ENCODE measurements at places on chromosomes 5 and 9. TPM values are rescaled to one million over a fixed set of nuclear protein-coding genes. Genes with fewer than 3 reads are reported as not detected.
A peak's percentile ranks its signal among the peaks of the same experiment; 100 is the strongest.

The TMED9 gene
- total RNA-seq, result 275 TPM

GRCh38 chr9:127112735-127113161, 9.7 kb downstream of the ANGPTL2 start:
- no peak overlapping the region for H3K4me3 ChIP-seq
- H3K27me3 ChIP-seq, result peaks cover 10% of the 10 kb centered on the region
- H3K27ac ChIP-seq, result no peak overlapping the region
- no peaks in the 10 kb centered on the region for H3K4me1 ChIP-seq

GRCh38 chr9:81377921-81378320, 311.4 kb downstream of the TLE1 start:
- H3K27ac ChIP-seq, result no peak overlapping the region
- H3K4me3 ChIP-seq, result no peak overlapping the region
- H3K4me1 ChIP-seq, result peaks cover 9% of the 10 kb centered on the region
- DNase-seq, result no peak
- H3K36me3 ChIP-seq, result no peaks in the 10 kb centered on the region

- H3K36me3 ChIP-seq, result no peaks in the 10 kb centered on the region
- no peaks in the 10 kb centered on the region for H3K27me3 ChIP-seq
- H3K27ac ChIP-seq, result no peak overlapping the region
- no peak for DNase-seq
Measured at GRCh38 chr9:126404459-126404858, 77.8 kb downstream of the MVB12B start.

GRCh38 chr5:78751872-78752271, 103.3 kb upstream of the LHFPL2 start:
- no peaks in the 10 kb centered on the region for H3K36me3 ChIP-seq
- H3K4me1 ChIP-seq, result peaks cover 12% of the 10 kb centered on the region
- no peak overlapping the region for H3K27ac ChIP-seq
- DNase-seq, result no peak
- no peak overlapping the region for H3K4me3 ChIP-seq

- no peak overlapping the region for H3K4me3 ChIP-seq
- H3K27ac ChIP-seq, result no peak overlapping the region
- H3K36me3 ChIP-seq, result no peaks in the 10 kb centered on the region
- H3K27me3 ChIP-seq, result no peaks in the 10 kb centered on the region
- peak; percentile 41 for DNase-seq
Measured at GRCh38 chr9:38160613-38161215, 91.7 kb upstream of the SHB start.
